ENCODE measurements at places on chromosomes 6 and 20.

DNA sequence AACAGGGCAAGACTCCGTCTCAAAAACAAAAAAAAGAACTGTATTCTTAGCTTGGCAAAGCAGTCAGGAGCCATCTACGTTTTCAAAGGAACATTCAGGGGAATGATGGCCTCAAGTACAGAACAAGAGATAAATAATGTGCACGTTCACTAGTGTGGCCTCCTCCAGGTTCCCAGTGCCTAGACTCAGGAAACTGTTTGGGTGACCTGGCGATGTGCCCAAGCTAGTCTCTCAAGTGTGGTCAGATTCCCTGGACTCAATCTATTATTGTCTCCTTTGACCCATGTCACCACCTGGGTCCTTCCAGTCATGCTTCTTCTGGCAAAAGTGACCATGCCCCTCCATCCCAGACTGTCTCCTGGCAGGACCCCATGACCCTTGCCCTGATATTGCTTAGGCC lies 23.7 kb downstream of the TRAF3IP2 start:
- no peak for DNase-seq

GRCh38 chr6:163291622-163292021 lies 122.9 kb upstream of the QKI start:
- no peak for DNase-seq

DNA sequence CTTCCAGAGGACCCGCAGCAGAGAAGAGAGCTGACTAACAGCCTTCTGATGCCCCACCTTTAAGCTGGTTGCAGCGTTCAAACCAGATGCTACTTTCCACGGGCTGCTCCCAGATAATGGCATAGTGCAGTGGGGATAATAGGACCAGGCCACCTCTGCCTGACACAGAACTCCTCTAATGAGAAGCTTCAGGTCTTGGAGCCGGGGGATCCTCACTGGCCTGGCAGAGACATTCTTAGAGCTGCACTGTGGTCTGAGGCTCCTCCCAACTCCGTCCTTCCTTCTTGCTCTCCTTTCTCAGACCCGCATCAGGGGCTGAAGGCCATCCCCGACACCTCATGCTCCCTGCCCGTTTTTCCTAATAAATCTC lies 206.6 kb upstream of the MARCKS start:
- DNase-seq = no peak

- DNase-seq = no peak
These were observed 174.9 kb upstream of the C6orf118 start for GRCh38 chr6:165484178-165484889.

DNA sequence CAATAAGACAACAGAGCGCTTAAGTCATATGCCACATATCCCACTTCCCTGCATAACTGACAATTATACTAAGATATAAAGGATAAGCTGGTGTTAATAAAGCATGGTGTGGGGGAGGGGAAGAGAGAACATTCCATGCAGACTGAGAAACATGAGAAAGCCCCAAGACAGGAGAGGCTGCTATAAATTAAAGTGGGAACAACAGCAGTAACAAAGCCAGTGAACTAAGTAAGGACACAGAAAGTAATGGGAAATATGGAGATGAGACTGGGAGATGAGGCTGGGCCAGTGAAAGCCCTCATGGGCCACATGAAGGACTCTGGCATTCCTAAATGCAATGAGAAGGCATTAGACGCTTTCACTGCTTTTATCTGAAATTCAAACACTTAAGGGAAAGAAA lies 41.3 kb downstream of the SESN1 start:
- no peak for DNase-seq

DNA sequence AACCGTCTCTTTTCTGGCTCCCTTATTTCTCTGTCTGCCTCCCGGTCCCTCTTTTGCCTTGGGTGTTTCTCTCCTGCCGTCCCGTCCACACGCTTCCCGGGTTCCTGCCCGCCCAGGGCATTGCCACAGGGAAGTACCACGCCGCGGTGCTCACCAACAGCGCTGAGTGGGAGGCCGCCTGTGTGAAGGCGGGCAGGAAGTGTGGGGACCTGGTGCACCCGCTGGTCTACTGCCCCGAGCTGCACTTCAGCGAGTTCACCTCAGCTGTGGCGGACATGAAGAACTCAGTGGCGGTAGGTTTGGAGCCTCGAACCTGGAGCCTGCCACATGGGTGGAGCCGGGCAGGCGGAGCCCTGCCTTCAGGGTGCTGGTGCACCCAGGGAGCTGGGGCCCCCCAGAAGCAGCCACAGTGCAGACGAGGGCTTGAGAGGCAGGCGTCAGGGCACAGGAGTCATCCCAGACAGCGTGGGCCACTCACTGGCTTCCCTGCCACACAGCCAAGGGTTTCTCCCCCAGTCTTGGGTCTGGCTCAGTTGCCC lies 21.3 kb downstream of the NPEPL1 start:
- no peak for DNase-seq

- DNase-seq = peak; percentile 46
These were observed 85.7 kb upstream of the FOXC1 start for GRCh38 chr6:1524040-1524480.

- no peak for DNase-seq
These were observed 571.5 kb downstream of the HDGFL1 start for GRCh38 chr6:23140871-23141270.

- no peak for DNase-seq
These were observed 58.7 kb upstream of the RIN2 start for GRCh38 chr20:19699180-19699971.

DNA sequence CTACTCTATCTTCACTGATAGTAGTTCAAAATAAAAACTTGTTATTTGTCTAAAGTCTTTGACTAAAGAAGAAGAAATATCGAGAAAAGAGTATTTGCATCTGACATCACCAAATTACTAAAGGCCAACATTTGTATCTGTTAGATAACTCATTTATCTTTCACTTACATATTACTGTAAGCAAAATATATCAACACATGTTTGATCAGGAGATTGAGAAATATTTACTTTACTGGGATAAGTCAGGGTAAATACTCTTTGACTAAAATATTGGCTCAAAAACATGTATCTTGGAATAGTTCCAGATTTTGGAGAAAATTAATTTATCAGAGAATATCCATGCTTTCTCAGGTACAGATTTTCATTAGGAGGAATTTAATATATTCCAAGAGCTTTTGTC lies 306.0 kb downstream of the TENT5A start:
- no peak for DNase-seq

GRCh38 chr6:76790881-76791280 lies 672.4 kb downstream of the HTR1B start:
- no peak for DNase-seq

DNA sequence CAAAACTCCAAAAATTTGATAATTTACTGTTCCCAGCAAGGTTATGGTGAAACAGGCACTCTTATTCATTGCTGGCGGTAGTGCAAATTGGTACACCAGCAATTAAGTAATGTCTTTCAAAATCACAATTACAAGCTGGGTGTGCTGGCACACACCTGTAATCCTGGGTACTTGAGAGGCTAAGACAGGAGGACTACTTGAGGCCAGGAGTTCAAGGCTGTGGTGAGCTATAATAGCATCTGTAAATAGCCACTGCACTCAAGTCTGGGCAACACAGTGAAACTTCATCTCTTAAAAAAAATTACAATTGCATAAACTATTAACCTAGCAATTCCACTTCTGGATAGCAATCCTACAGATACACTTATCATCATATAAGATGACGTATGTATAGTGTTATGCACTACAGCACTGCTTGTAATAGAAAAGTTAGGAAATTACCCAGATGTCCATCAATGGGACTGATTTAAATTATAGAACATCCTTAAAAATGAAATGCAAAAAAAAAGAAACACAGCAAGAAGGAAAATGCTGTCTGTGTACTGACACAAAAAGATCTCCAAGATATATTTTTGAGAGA lies 31.4 kb downstream of the NCOA6 start:
- DNase-seq = no peak

DNA sequence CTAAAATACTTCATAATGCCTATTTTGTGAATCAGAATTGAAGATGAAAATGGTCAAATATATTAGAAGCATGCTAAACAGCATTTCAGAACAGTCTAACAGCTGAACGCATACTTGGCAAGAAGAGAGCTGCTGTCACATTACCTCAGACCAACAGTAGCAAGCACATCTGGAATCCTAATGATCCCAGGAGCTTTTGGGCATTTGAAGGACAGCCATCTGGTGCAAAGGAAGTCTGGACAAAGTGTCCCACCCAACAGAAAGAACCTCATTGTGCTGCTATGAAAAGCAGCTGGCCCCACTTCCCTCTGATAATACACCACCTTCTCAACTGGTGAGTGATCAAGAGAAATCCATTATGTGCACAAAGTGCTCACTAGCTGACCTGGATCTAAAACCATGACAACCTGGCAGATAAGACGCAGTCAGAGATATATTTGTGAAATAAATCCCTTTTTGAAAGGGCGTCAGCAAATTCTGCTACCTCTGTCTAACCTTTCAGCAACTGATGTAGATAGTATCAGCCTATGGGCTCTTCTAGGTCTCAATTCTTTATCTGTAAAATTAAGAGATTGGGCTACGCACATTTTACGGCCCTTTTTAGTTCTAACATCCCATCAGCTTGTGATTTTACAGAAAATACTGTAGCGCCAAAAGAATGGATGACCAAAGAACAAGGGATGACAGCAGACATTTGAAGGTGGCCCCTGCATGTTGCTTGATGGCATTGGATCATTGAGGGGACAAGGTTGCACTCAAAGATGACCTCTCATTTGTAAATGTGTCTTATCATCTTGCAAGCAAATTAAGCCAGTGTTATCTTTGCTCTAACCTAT lies 78.7 kb downstream of the SGK1 start:
- no peak for DNase-seq

DNA sequence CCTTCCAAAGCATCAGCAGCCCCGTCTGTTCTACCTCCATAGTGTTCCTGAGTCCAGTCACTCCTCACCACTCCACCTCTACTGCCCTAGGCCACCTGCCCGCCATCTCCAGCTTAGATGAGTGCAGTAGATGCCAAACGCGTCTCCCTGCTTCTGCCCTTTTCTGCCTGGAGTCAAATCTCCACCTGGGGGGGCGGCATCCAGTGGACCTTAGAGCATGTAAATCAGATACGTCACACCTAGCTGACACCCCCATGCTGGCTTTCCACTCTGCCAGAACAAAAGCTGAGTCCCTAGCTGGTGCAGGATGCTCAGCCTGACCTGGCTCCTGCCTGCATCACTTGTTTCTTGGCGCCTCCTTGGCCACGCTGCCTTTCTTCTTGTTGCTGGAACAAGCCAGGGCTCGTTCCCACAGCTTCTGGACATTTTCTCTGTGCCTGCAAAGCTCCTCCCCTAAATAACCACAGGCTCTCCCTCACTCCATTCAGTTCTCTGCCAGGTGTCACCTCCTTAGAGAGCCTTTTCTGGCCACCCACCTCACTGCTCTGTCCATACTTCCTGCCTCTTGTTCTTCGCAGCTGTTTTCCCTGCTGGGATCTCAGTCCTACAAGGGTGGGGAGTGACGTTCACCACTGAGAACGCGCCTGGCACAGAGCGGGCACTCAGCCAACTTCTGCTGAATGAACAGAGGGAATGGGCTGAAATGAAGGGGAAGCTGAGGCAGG lies 5.8 kb downstream of the DDR1 start:
- no peak for DNase-seq

- no peak for DNase-seq
These were observed 46.0 kb downstream of the SIRPA start for GRCh38 chr20:1941226-1941625.

DNA sequence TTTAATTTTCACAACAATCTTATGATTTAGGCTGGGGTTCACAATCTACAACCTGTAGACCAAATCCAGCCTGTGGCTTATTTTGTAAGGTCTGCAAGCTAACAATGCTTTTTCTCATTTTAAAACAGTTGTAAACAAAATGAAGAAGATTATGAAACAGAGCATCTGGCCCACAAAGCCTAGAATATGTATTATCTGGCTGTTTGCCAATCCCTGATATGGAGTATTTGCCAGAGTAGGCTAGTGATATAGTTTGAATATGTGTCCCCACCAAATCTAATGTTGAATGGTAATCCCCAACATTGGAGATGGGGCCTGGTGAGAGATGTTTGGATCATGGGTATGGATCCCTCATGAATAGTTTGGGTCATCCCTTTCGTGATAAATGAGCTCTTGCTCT lies 201.8 kb downstream of the DHX35 start:
- DNase-seq = no peak

GRCh38 chr6:119461187-119461586 lies 111.6 kb upstream of the MAN1A1 start:
- no peak for DNase-seq

- no peak for DNase-seq
These were observed 124.0 kb downstream of the OGFRL1 start for GRCh38 chr6:71412559-71413140.

GRCh38 chr6:109452181-109452580 lies 3.4 kb downstream of the MICAL1 start:
- no peak for DNase-seq

GRCh38 chr20:14865731-14866130 lies 528.3 kb upstream of the FLRT3 start:
- no peak for DNase-seq

DNA sequence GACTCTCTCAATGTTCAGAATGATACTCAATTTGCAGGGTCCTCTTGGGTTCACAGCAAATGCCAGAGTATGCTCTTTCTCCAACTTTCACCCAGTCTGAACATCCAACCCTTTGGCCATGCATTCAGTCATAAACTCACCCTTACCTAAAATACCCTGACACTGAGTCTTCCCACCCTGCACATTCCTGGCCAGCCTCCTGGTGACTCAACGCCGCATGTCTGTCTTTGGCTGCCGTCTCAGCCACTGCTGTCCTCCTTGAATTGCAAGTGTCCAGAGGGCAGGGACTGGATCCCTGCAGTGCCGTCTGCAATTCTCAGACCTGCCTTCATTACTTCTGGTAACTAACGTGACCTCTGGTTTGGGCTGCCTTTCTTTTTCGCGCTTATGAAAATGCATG lies 593.4 kb downstream of the QKI start:
- DNase-seq = no peak

- no peak for DNase-seq
These were observed 4.2 kb downstream of the PRRT1 start for GRCh38 chr6:32147401-32148132.

DNA sequence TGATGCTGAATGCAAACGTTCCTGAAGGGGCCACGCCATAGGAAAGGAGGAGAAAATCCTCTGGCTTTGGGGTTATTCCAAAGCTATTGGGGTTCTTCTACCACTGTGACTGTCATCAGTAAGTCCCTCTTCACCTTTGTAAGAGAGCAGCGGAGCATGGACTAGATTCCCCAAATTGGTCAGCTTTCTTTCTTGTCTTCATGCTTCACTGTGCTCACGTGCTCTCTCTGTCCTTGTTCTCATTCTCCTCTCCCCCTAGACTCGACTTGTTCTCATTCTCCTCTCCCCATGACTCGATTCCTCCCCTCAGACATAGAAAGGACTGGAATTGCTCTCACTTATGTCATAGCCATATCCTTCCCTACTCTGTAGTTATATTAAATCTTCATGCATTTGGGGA lies 54.8 kb upstream of the ADGRG6 start:
- DNase-seq = no peak

DNA sequence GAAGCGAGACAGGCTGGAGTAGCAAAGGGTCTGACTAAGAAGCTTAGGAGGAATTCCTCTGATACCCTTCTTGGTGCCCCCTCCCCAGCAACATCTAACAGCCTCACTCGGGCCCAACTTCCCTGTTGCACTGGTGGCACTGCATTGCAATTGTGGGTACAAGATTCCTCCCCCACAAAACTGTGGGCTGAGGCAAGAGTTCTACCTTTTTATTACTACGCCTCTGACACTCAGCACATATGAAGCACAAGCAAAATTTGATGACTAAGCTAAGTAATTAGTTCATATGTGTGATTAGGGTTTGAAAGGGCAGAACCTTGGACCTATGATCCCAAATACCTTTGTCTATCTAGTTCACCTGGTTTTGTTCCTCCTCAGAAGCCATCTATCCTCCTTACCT lies 83.5 kb downstream of the ZHX3 start:
- DNase-seq = no peak

GRCh38 chr20:63831993-63832686 lies 1.1 kb upstream of the ZBTB46 start:
- DNase-seq = no peak

- DNase-seq = no peak
These were observed 42.9 kb downstream of the NHSL1 start for GRCh38 chr6:138456401-138456790.
